ENCODE measurements at places on chromosomes 5 and 9.
A peak's percentile ranks its signal among the peaks of the same experiment; 100 is the strongest.

- no peak for DNase-seq
Observed at GRCh38 chr9:89678396-89679015, 73.7 kb downstream of the GADD45G start.

GRCh38 chr9:135563039-135563476 is 1.5 kb downstream of the PAEP start:
- DNase-seq: no peak

- no peak for DNase-seq
Observed at GRCh38 chr5:53298841-53299240, 181.6 kb upstream of the FST start.

GRCh38 chr9:121156263-121156731 is 45.4 kb downstream of the RAB14 start:
- peak; percentile 53 for DNase-seq

- DNase-seq: no peak
Observed at GRCh38 chr5:61274511-61274911, 57.5 kb upstream of the ZSWIM6 start.

- no peak for DNase-seq
Observed at GRCh38 chr5:170301149-170301548, 3.6 kb upstream of the LCP2 start.

DNA sequence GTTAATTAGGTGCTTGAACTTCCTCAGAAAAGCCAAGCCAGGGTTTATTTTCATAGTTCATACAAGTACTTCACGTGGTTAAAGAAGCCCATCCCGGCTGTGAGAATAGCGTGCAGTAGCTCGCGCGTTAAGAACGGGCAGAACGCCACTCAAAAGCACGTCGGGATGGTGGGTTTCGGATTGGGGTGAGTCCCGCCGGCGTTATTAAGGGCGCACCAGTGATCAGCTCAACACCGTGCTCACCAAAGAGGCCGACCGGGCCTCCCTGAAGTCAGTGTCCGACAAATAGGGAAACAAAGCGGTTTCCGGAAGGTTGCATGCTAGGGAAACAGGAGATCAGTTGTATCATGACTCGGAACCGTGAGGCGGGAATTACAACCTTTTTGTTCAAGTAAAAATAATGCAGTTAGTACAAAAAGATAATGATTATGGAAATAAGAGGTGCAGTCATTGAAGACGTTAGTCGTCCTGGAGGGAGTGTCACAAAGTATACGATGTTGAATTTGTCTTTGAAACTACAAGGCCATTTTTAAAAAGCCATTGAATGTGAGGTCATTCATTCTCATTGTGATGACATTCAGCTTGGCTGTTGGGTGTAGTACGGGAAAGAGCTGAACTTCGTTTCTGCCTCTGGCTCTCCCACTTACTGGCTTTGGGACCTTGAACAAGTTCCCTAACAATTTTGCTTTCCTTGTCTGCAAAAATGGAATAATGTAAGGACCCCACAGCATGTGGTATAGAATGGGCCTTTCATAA is 992 bp downstream of the SETD9 start:
- DNase-seq: no peak

- peak; percentile 37 for DNase-seq
Observed at GRCh38 chr5:171226096-171226754, 82.8 kb upstream of the TLX3 start.

GRCh38 chr9:128072144-128073021 is 4.4 kb downstream of the SLC25A25 start:
- DNase-seq: peak; percentile 77

DNA sequence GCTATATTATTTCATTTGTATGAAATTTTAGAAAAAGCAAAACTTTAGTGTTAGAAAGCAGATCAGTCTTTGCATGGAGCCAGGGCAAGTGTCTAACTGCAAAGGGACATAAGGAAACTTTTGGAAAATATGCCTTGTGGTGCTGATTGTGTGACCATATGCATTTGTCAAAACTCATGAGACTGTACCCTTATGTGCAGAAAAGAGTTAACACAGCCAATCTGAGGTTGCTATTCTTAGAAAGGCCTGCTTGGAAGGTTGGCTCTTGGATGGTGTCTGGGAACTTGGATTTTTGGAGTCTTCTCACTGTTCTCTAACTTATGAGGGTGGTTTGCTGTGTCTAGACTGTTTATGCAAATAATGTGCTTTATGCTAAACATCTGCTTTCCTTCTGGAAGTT is 76.6 kb downstream of the SNX18 start:
- DNase-seq: no peak

DNA sequence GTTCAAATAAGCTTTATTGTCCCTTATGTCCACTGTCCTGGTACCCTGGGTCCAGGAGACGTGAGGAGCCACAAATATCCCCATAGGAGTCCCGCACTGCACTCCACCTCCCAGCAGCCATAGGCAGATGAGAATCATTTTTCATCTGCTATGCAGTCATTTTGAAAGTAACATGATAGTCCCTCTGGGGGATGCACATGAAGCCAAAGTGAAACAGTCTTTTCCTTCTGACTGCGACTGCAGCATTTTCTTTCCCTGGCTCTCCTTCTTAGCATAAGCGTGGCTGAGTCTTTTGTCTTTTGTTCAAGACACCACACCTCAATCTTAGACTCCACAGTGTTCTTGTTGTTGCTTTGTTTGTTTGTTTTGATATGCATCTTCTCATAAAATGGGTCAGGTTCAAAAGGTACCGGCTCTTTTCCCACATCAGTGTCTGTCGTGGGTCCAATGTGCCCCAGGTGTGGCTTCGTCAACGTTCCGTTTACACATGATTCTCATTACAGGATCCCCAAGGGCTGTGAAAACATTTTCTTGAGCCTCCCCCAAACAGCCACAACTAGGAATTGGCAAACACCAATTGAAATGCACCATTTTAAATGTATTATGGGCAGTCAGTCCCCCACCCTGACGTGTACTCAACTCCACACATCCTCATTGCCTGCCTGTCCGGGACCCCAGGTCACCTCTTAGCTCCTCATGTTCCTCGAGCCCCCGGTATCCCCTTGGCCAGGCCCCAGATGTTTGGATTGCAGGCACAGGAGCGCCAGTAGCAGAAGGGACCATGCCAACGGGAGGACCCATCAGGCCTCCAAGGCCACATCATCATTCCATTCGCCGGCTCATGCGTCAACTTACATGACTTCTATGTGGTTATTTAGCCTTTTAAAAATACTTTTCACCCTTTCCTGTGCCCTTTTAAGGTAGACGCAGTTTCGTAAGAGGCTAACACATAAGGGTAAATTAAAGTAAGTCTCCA is 237.8 kb upstream of the DAPK1 start:
- no peak for DNase-seq

DNA sequence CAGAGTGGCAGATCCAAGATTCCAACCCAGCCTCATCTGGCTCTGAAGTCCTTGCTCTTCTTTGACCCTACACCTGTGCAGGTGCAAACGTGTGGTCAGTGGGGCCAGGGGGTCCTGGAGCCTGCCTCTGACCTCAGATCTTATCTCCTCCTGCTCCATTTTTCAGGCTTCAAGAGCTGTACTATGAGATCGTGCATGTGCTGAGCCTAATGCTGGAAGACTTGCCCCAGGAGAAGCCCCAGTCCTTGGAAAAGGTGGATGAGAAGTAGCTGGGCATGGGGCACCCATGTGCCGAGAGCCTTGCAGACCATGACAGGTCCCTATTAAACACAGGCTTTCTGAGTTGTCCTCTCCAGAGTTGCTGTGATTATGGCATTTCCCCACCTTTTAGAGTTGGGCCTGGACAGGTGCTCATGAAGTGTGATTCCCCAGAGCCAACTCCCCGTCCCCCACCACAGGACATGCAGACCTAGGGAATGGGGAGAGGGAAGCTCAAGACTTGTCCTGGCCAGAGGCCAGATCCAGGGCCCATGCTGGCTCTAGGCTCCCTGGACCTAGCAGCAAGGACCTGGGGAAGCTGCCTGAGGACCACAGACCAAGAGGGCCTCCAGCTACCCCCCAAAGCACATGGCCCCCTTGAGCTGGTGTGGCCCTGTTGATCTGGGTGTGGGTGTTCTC is 22.5 kb downstream of the PITX1 start:
- no peak for DNase-seq

DNA sequence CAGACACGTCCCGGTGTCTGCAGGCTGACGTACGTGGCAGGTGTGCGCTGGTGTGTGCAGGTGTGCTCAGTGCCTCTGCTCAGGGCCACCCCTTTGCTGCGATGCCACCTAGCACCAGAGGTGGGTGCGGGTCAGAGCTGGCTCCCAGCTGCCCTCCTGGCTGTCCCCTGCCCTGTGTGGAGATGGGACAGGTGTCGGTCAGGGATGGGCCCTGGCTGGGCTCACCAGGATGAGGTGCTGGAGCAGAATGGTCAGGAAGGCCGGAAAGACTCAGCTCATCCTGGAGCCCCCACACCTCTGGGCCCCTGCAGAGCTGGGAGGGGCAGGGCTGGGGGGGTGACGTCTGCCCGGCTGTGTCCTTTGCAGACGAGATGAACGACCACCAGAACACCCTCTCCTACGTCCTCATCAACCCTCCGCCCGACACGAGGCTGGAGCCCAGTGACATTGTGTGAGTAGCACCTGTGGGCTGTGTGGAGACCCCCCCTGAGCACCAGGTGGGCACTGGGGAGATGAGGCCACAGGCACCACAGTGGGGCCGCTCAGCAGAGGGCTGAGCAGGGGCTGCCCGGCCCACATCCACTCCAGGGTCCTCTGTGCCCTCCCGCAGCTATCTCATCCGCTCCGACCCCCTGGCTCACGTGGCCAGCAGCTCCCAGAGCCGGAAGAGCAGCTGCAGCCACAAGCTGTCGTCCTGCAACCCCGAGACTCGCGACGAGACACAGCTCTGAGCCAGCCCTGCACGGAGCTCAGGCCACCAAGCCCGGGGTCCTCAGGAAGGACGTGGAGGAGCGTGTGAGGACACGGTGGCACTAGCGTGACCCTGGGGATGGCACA is 89.7 kb downstream of the KCNT1 start:
- no peak for DNase-seq

- DNase-seq: no peak
Observed at GRCh38 chr9:133706307-133707050, 31.7 kb downstream of the SARDH start.

DNA sequence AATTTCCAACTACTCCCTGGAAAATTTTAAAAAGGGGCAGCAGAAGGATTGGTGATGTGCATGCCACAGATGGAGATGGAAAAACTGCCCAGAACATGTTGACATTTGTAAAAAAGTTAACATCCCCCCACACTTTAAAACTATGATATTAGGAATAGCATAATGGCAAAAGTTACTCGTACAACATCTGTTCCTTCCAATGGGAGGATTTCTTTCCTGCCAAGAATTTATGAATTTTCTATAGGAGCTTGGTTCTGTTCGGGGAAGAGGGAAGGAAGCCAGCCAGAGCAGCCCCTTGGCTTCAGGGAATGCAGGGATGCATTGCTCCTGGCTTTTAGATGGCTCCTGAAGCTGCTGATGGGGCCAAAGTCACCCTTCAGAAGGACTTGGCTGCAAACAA is 22.7 kb downstream of the KLF4 start:
- no peak for DNase-seq

DNA sequence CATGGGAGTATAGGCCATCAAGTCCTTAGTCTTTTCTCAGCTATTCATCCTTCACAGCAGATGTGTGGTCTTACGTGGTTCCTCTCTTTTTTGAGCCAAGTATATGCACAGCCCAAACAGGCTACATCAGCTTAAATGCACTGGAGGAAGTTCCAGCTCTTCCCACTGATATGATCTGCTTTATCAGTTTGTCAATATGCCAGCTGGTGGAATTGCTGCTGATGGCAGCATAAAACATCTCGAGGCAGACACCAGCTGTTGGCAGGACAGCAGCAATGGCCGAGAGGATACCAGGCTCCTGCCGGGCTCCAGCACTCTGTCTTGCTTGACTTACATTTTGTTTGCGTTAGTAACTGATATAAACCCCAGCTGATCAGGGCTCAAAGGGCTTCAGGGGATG is 143.4 kb downstream of the TENT4A start:
- no peak for DNase-seq

DNA sequence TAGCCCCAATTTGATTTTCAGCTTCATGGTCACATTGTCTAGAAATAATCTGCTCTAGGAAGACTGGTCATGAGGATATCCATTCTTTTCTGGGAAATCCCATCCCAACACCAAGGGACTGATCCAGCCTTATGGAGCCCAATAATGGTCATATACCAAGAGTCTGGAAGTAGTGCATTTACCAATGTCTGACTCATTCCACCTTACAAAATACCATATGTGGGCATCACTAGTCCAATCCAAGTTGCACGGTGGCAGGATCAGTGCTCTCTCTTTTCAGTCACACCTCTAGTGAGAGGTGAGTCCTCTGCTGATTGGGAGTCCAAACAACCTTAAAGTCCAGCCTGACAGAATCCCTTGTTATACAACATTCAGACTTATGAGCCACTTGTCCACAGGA is 73.7 kb downstream of the FEM1C start:
- DNase-seq: no peak

GRCh38 chr9:96867079-96867804 is 12.9 kb upstream of the ZNF782 start:
- DNase-seq: no peak

DNA sequence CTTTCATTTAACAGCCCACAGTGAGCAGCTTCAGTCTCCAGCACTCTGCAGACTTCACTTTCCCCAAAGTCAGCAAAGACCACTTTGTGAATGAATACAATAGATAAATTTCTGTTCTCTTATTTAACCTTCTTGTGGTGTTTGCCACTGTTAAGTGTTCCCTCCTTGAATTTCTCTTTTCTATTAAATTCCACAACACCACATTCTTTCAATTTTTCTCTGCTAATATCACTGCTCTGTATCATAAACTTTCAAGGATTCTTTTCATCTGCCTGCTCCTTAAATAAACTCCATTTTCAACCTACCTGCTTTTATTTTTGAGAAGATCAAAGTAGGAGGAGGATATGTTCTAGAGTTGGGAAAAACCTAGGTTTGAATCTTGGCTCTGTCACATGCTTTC is 739.5 kb upstream of the GRAMD2B start:
- DNase-seq: no peak

GRCh38 chr9:6417186-6417585 is 4.2 kb downstream of the UHRF2 start:
- DNase-seq: peak; percentile 25

DNA sequence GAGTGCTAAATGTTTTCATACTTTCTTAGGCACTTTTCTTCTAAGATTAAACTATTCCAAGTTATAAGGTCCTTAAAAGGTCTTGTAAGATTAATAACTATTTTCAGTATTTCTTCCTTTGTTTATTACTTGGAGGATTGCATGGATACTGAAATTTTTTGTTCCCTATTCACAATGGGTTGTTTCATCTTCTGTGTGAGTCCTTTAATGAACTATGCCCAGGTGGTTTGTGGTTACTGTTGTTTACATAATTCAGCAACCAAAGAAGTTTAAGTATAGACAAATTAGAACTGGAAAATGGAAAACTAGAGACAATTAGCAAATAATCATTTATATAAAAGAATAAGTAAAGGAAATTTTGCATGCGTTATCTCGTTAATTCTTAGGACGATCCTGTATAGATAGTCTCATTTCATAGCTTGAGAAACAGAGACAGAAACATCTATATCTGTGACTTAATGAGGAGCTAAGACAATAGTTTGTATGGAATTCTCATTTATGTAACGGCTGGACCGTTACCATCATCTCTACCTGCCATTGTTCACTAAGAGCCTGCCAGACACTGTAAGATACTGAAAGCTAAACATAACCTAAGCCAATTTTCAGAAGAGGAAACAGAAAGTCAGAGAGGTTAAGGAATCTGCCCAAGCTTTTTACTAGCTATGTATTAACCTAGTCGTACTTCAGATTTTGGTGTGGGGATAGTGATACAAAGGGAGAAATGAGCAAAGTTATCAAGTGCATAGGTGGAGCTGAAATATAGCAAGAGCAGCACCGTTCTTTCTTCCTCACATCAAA is 148.2 kb downstream of the PAM start:
- DNase-seq: peak; percentile 19
